ENCODE measurements at places on chromosomes 3 and 15.
A peak's percentile ranks its signal among the peaks of the same experiment; 100 is the strongest.

DNA sequence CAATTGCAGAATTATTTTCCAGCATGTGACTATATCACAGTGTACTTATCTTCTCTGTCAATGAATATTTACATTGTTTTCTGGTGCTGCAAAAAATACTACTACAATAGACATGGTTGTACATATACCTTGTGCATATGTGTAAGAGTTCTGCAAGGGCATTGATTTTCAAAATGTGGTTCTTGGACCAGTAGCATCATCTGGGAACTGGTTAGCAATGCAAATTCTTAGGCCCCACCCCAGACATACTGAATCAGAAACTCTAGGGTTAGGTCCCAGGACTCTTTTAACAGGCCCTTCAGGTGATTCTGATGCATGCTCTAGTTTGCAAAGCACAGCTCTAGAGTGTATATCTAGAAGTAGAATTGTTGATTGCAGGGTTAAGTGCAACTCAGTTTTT is 292.3 kb downstream of the ZNF621 start:
- DNase-seq, result no peak

- DNase-seq, result no peak
Observed at GRCh38 chr3:150763841-150764483, 993 bp upstream of the SIAH2 start.

DNA sequence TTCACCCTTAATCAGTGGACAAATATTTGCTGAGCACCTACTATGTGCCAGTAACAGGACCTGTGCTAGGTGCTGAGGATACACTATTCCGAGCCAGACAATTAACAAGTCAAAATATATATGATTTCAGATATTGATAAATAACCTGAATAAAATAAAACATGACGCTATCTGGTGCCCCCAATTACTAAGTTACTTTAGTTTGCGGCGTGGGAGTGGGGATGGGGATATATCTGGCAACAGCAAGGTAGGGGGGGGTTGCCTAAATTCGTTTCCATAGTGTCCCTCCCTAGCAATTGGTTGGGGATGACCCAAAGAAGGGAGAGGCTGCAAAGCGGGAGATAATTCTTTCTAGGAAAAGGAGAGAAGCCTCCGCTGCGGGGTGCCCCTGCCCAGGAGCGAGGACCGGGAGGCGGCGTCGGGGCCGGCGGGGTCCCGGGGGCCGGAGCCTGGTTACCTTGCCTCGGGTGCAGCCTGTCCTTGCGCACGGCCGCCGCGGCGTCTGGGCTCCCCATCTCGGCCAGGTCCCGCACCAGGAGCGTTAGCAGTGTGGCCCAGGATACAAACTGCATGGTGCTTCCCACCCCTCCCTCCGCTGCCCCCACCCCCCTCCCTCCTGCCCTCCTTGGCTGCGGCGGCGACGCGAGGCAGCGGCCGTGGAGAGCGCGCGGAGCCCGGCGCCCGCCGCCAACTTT is 567 bp downstream of the ADAMTS9 start:
- no peak for DNase-seq

DNA sequence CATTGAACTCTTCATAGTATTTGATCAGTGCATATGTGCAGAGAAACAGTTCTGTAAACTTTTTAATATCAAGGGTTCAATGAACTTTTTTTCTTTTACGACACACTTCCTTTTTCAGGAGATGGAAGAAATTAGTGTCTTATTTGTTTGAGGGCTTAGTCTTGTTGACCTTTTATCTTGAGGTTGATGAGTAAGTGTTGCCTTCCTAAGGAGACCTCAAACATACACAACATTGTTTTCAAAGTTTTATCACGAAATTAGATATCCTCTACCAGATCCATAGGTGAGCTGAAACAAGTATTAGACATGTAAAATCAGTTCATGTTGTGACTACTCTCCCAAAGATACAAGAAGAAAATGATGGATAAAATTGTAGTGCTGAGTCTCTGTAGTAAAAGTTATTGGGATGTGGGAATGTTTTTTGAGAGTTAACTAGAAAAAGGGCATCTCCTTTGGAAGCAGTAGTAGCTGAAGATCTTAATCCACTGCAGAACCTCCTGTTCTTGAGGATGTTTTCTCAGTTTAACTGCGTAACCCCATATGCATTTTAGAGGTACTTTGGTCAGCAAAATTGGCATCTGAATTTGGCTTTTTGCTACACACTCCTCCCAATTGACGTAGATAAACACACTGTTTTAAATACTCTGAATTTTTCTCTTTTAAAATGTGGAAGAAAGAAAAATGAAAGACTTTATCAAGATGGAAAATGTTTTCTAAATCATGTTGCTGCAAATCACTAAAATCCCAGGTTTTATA is 116.8 kb downstream of the GALK2 start:
- DNase-seq, result no peak

GRCh38 chr3:25910997-25911396 is 121.1 kb downstream of the OXSM start:
- DNase-seq, result no peak

DNA sequence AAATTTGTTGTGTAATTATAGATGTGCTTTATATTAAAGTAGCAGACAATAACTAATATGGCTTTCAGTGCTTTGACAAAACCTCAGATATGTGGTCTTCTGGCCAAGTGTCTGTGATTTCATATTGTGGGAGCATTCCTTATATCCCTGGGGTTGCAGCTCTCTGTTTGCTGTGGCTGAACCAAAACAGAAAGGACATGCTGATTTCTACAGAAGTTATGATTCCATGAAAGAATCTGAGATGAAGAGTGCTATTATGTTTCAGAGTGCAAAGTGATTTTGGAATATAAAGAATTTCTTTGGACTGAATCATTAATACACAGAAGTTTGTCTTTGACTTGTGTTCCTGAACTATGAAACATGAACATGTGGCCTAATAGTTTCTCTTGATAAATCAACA is 36.5 kb downstream of the CDV3 start:
- no peak for DNase-seq

GRCh38 chr3:138417559-138417982 is 16.8 kb upstream of the ESYT3 start:
- DNase-seq, result peak; percentile 18

DNA sequence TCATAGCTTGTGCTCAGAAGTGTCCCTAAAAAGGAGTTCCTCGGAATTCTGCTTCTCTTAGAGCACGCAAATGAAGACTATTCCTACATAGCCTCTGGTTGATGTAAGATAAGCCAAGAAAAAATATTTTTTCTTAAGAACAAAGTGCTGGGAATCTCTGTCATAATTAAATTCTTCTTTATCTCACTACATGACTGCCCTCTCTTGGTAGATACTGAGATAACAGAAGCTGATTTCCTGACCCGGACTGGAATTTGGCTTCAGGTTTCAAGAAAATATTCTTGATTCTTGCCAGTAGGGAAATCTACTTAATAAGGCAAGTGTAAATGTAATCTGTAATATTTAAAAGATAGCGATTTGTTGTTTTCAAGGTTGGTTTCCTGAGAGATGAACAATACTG is 31.3 kb upstream of the SETMAR start:
- DNase-seq, result no peak

DNA sequence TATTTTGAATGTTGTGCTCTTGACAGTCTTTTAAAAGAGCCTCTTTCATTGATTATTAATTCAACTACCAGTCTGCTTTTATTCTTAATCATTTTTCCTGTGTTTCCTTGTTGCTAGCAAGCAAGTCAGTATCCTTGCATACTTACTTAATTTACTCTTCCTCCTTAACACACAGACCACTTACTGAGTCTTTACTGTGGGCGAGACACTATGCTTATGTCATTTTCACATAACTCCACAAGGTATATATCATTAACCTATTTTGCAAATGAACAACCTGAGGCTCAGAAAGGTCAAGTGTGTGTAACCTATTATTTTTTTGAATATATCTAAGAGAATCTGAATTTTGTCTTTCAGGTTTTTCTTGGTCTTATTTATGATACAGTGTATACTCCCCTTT is 130.9 kb downstream of the WDR76 start:
- no peak for DNase-seq

GRCh38 chr15:50182219-50183013 is 420 bp downstream of the SLC27A2 start:
- DNase-seq, result no peak

GRCh38 chr15:57922776-57923175 is 142.7 kb downstream of the ALDH1A2 start:
- no peak for DNase-seq

DNA sequence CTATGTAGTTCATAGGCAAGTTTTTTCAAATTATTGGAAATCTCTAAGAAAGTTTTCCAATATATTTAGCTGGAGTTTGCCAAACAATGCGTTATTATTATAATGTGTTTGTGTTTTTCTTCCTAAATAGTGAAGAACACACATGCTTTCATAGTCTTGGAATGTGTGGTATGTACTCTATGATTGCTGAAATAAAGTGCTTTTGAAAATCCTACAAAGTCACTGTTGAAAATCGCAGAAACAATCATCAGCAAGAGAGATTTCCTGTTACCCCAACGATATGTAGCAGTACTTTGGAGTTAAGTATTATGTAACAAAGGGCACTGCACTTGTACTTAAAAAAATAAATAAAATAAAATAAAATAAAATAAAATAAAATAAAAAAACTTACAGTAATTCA is 796.2 kb downstream of the NAALADL2 start:
- no peak for DNase-seq

DNA sequence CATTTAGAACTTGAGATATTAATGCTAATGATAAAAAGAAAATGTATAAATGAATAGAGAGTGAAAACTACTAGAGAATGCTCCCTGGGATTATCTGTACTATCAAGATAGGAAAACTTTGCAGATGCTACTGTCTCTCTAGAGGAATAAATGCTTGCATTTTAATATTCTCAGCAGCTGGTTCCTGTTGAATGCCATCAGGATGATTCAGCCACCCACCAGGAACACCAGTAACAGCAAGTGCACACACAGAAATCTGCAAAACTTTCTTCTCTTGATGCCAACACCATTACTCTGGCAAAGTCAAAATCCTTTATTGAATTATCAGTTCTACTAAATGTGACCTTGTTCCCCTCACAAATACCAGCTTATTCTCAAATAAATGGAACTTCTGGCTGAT is 148.4 kb downstream of the TIGIT start:
- DNase-seq, result no peak

DNA sequence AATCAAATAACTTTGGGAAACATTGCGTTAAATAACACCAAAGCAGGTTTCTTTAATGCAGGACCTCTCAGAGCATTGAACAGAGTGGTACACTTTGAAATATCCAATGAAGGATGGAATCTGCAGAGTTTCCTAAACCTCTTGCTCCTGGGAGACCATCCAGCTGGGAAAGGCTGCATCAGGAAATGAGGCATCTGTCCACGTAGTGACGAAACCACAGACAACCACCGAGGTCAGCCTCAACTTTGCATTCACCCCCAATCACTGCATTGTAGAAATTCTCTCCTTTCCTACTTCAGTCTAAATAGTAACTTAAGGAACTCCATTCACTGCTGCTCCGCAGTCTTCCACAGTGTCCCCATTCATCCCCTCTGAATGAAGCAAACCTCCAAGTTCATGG is 41.5 kb upstream of the CDV3 start:
- no peak for DNase-seq

GRCh38 chr3:138232705-138233364 is 45.7 kb downstream of the ARMC8 start:
- DNase-seq, result no peak

DNA sequence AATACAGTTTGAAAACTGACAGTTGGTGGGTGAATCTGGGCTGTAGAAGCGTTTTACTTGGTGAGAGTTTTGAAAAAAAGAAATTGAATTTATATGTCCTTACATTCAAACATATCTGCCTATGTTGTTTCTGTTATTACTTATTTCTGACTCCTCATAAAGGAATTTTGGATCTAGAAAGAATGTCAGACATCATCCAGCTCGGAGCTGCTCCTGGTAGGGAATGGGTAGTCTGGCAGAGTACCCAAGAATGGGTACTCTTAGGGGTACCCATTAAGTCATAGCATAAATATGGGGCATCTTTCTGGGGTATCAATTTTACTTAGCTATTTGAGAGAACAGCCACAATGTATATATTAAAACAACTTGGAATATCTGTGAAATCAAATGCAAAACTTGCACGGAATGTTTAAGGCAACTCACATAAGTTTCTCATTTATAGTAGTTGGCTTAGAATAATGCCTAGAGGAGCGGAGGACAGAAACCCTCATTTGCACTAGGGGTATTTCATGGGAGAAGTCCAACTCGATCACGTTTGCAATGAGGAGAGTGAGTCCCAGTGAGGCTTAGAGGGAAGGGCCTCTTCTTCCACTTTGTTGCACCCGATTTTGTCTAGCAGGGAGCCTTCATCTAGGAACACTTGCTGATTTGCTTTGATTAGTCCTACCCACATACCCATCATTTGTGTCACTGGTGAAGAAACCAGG is 2.4 kb upstream of the LARP6 start:
- no peak for DNase-seq

DNA sequence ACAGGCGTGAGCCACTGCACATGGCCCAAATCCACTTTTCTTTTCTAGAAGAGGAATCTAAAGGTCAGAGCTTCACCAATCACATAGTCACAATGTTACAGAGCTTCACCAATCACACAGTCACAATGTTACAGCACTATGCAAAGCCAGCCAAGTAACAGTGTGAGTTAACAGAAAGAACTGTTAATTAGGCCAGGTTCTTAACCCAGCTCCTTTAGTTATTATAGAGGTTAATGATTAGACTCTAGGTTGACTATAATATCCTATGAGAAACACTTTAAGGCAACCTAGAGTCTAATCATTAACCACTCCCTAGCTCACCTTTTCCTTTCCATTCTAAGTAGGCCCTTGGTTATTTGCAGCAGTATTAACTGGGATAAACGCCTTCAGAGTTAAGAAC is 54.0 kb downstream of the TASOR start:
- DNase-seq, result no peak

GRCh38 chr3:119595639-119596334 is 1.9 kb upstream of the PLA1A start:
- no peak for DNase-seq

- no peak for DNase-seq
Observed at GRCh38 chr3:99482191-99482590, 156.2 kb upstream of the COL8A1 start.

DNA sequence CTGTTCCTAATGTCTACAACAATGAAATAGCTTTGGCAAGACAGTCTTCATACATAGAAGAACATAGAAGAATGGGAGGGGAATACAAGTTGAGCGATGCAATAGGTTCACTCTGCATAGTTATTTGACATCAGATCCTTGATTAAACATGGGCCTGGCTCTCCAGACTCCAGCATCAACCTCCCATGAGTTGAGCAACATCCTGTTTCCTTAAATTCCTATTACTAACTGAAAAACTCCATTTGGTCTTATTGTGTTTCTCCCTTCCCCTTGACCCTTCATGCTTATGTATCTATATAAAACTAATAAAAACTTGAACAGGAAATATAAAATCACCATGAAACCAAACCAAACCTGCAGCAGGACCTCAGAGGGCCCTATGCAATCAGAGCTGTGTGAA is 304.5 kb upstream of the SATB1 start:
- no peak for DNase-seq

DNA sequence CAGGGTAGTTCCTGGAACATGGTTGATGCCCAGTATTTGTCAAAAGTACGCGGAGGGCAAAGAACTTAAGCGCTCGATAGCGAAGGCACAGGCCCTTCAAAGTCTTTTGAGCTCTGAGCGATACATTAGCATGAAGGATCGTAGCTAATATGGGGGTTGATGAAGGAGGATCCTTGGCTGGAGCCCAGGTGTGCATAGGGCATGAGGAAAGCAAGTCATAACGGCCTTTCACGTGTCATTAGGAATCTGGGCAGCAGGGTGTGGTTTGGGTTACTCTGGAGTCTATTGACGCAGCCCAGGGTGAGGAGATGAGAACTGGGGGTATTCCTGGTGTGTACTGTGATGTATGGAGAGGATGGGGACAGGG is 31.7 kb downstream of the SPINK8 start:
- DNase-seq, result no peak

GRCh38 chr3:14238356-14238755 is 59.7 kb downstream of the LSM3 start:
- no peak for DNase-seq

All from activated CD8-positive, alpha-beta memory T cell treated with anti-CD3 and anti-CD28 coated beads for 1 hour (primary cell).